ENCODE measurements at places on chromosomes 5 and 9.

GRCh38 chr9:2874001-2874750 lies 30.3 kb upstream of the PUM3 start:
- no peak for DNase-seq

- DNase-seq, result no peak
Measured at GRCh38 chr9:136521537-136521936, 24.3 kb downstream of the NOTCH1 start.

GRCh38 chr5:69484891-69485290 lies 7.7 kb upstream of the OCLN start:
- DNase-seq, result no peak

DNA sequence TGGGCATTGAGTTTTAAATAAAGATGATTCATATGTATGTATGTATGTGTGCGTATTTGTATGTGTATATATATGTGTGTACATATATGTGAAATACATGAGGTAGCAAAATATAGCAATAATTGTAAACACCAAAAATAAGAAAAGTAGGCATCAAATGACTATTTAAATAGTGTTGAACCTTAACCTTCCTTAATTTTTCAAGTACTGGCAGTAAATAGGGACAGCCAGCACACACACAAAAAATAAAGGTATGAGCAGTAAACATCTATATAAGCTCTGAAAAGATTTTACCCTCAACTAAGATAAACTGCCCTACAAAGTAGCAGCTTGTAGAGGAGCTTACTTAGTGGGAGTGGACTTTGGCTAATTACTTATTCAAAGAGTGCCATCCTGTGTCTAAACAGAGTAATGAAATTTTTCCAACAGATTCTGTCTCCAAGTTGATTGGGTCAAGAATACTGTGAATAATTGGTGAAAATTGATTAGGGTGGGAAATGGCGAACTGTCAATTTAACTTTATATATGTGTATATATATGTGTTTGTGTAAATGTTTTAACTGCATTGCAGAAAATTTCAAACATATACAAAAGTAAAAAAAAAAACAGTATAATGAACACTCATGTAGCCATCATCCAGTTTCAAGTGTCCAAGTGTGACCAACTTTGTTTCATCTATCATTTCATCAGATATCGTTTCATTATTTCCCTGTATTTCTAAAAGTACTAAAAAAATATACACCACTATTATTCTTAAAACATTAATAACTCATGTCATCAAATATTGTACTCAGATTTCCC lies 2.0 kb upstream of the ADAMTS6 start:
- no peak for DNase-seq

- no peak for DNase-seq
Measured at GRCh38 chr5:104088876-104089778, 526.5 kb upstream of the NUDT12 start.

DNA sequence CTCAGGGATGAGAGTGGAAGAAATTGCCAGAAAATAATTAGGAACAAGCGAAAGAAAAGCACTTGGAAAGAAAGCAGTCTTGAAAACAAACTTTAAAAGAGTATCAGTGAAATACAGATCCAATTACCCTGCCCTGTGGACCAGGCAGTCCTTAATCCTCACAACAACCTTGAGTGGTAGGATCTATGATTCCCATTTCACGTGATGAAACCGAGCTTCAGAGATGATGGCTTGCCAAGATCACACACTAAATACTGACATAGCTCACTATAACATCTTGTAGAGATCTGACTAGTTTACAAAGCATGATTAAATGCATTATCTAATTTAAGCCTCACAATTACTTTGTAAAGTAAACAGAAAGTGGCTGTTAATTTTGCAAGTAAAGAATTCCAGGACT lies 55.5 kb upstream of the ABCA1 start:
- DNase-seq, result no peak

DNA sequence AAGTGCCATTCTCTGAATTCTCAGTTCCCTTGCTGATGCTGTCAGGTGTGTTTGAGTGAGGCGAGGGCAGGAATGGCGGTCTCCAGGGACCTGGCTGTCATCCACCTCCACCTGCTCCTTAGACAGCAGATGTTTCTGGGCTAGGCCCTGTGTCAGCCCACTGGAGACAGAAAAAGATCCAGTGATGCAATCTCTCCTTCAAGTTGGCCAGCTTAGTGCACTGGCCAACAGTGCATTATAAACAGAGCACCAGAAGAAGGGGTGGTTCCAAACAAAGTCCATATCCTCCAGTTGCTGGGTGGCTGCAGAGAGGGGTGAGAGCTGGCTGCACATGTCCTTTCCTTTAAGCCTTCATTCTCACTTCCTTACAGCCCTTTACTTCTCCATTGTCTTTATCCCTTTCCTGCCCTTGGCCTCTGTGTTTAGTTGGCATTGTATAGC lies 26.5 kb downstream of the NANS start:
- no peak for DNase-seq

DNA sequence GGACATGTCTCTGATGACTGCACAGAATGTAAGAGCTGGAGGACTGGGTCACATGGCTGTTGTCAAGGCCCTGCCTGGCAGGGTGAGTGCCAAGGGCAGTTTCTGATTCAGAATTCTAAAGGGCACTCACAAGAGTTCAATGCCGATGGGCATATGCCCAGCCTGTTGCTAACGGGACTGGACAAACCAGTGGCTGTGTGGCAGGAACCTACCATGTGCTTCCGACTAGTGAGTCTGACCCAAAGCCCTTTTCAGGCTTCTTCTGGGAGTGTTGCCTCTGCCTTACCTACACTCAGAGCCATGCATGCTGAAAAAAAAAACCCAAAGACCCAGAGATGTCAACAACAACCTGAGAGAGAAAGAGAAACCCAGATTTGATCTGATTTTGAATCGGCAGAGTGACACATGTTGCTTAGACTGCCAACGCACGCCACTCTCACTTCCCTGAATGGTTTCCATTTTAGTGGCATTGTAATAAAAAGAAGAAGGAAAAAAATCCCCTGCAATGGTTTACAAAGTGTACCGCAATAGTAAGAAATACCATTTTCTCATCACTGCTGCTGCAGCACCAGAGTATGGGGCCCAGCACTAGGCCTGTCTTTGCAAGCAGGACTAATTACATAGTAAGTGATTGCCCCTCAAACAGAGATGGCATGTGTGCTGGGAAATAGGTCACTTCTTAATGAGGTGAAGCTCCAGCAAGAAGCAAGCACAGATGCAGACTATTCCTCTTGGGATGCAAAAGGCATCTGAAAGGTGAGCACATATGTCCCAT lies 194.3 kb downstream of the PALM2AKAP2 start:
- no peak for DNase-seq

- DNase-seq, result no peak
Measured at GRCh38 chr5:179497636-179498340, 52.6 kb upstream of the RUFY1 start.

DNA sequence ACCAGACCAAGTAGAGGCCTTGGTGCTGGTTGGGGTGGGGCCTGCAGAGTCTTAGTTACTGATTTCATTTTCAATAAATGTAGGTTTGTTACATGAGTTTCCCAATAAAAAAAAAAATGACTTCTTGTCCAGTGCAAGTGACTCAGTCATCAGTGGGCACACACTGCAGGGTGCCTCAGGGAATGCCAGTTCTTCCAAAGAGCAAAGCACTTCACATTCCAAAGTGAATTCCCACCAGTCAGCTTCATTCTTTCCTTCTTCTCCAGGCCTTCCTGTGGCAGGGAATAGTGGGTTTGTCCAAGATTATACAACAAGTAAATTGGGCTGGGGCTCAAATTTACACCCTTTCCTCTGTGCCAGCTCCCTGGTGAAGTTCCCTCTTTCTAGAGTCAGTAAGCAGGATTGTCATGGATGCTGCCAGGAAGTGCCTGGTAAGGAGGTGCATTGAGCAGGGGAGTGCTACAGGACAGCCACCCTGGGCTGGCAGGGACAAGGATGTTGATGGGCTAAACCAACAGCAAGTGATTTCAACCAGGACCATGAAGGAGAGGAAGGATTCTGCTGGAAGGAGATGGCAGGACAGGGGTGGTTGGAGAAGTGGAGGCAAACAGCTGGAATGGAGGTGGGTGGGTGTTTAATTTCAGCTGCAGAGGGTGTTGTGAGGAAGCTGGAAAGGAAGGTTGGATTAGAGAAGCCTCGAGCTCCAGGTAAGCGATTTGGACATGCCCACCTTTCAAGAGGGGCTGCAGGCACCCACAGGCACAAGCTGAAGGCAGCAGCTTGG lies 3.7 kb upstream of the B4GALT7 start:
- DNase-seq, result no peak

All from stimulated activated CD4-positive, alpha-beta T cell treated with anti-CD3 and anti-CD28 coated beads, TNF-alpha, amount 100 ng/mL, for 4 hours (primary cell).